ENCODE measurements at places on chromosomes 12 and 14.

DNA sequence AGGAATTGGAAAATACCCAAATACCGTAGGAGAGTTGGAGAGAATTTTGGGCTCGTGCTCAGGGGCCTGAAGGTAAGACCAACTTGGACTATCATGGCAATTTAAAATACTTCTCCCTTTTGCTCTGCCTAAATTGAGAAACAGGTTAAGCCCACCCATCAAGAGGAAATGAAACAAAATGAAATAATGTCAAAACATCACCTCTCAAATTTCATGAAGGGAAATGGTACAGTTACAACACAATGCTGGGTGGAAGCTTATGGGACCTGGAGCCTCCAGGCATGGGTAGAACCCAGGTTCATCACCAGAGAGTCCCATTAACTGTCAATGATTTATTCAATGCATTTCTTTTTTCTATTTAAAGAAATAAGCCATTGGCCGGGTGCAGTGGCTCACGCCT lies 33.7 kb downstream of the FOS start:
- DNase-seq = no peak

DNA sequence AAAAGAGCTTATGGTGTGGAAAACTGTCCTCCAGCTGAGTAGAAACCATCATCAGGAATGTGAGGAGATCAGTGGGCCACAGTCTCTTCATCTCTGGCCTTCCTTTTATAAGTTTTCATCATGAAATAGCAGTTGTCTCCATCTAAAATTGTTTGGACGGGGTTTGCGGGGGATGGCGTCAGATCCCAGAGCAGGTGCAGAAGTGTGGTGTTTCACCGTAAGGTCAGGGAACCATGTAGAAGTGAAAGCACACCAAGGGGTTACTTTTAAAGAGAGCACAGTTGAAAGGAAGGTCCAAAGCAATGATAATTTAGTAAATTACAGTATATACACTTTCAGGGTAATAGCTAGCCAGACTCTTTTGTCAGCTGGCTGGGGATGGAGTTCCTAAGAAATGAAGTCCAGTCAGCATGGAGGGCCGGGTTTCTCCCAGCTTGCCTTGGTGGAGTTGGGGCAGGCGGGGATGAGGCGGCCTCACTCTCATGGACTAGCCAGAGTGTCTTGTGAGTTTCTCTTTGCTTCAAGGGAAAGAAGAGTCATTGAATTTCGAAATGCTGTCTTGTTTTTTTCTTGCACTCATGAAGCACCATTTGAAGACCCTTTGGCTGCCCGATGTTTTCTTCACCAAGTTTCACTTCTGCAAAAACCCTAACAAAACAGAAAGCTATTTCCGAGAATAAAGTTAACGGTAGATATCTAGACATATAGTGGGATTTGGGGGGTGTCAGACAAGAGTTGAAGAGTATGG lies 100.6 kb downstream of the ETV6 start:
- DNase-seq = no peak

- DNase-seq = peak; percentile 17
Observed at GRCh38 chr14:83611491-83611890, 1918.5 kb upstream of the FLRT2 start.

- DNase-seq = no peak
Observed at GRCh38 chr12:57370072-57370471, 60.8 kb downstream of the R3HDM2 start.

Measured in NCI-H345 (cell line).